Mucosa of gallbladder (tissue), 1 donor: ENCODE measurements at places on chromosomes 5 and 9.

DNA sequence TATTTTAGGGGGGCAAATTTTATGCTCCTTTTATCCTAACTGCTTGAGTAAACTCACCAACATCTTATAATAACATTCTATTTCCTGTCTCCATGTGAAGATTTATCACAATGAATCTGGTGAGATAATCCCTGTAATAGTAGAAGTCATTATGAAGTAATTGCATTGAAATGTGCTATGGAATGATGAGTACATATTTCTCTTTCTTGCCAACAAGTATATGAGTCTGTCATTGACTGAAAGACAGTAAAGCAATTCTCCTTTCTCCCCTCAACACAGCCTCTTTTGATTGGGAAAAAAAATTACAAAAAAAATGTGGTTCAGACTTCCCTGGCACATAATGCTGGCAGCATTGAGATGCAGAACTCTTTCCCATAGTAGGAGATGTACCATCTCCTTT, 459.2 kb upstream of the RGMB start:
- DNase-seq: no peak

DNA sequence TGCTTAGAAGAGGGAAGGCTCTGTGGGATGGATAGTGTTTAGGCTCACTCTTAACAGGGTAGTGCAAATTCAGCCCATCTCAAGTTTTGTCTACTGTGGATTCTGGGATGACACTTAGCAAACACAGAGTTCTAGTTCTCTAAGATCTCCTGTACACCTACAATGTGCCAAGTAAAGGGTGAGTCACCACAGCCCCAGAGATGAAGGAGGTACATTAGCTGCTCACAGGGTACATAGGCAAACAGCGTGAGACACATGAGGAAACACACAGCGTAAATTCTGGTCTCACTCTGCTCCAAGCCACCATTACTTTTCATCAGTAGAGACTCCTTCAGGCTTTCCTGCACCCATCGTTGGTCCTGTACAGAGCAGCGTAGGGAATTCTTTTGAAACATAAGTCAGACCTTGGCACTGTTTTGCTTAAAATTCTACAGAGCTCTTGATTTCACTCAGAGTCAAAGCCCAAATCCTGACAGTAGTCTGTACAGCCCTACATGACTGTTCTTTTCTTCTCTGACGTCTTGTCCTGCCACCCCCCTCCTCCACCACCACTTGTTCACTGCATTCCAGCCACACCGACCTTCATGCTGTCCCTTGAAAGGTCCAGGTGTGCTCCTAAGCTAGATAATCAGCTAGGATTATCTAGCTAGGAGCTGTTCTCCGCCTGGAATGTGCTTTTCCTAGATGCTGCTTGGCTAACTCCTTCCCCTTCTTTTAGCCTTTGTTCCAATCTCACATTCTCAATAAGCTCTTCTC, 8.7 kb downstream of the ASTN2 start:
- DNase-seq: no peak

DNA sequence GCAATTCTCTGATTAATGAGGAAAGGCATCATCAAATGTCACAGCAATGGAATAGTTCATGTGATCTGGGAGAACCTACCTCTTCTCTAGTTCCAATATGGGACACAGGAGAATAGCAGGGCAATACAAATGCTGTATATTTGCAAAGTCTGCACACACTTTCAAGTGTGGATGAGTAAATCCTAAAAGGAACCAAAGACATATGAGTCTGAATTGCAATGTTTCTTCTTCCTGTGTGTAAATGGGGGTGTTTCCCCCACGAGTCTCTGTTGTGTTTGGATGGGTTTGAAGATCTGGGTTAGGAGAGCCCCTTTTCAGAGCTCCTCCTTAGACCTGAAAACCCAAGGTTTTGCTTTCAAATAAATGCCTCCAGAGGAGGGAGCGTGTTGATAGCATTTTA, 26.9 kb downstream of the SLC46A2 start:
- no peak for DNase-seq

DNA sequence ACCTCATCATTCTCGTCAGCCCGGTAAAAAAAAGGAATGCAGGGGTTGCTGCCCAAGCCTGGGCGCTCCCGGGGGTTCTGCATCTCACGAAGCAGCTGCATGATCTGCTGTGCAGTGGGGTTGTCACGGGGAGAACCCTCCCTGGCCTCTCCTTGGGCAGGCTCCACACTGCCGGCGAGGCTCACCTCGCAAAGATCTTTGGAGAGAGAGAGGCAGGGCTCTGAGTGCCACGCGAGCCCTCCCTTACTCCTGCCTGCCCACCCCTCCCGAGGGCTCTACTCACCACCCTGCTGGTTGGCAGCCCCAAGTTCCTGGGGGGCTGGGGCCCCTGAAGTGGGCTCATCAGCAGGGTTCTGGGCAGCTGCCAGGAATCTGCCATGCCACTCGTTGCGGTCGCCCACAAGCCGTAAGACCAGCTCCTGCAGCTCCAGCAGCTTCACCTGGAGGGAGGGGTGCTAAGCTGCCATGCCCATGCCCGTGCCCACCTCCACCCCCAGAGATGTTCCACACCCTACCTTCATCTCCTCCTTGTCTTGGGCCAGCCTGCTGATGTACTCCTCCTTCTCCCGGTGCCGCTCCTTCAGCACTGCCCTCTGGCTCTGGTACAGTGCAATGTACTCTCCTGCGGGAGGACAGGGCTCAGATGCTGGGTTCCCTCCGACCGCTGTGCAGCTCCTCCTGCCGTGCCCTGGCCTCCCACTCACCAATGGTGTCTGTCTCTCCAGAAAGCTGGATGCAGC, 18.6 kb downstream of the GOLGA2 start:
- no peak for DNase-seq
